ENCODE measurements at places on chromosomes 3 and 15.

GRCh38 chr3:65028024-65028423, 340.2 kb upstream of the ADAMTS9 start:
- DNase-seq: no peak

DNA sequence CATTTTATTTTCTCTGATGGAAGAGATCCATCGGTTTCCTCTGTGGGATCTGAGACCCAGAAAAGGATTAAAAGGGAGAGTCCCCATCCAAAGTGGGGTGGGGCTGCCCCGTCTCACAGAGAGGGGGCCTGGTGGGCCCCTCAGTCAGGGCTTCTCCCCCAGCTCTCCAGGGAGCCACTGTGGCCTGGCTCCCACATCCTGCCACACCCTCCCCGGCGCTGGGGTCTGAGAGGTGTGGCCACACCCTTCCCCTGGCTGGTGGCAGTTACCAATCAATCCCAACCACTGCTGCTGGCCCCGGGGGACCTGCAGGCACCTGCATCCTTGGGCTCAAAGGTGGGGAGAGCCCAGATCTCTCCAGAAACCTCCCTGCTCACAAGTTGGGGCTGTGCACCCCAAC, 161.8 kb upstream of the IQSEC1 start:
- no peak for DNase-seq

DNA sequence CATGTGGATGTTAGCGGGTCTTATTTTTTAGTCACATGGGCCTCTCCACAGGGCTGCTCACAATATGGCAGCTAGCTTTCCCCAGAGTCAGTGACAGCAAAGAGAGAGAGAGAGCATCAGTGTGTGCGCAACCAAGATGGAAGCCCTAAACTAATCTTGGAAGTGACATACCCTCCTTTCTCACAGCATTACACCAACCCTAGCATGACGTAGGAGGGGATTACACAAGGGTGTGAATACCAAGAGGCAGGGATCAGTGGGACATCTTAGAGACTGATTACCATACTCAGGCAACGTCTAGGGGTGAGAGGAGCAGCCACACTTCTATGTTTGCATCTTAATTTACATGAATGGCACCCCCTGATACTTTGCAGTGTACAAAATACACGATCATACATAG, 3.5 kb upstream of the UBE2E2 start:
- DNase-seq: no peak

GRCh38 chr15:59896663-59897074, 107.4 kb upstream of the FOXB1 start:
- no peak for DNase-seq

DNA sequence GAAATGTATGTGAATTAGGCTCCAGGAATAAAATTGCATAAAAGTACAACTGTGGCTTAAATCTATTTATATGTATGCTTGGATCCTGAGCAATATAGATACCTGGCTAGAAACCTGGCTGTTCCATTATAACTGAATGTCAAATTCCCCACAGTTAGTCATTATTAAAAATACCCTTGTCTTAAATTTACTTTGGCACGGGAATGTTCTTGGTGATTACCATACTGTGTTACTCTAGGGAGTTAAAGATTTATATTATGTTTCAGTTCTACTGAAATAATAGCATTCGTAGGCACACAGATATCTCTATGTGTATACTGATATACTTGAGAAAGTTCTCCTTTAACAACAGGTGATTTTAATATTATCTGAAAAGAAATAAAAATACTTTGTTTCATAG, 394.1 kb downstream of the PTPRG start:
- DNase-seq: no peak

GRCh38 chr15:63041974-63042876, at the start of gene TPM1:
Gene TPM1 (plus strand): TSS chr15:63042747. CDS start chr15:63042830, 83 bp downstream.
- no peak for DNase-seq

- DNase-seq: peak; percentile 13
These were observed 2.4 kb downstream of the UROC1 start for GRCh38 chr3:126515066-126515706.

DNA sequence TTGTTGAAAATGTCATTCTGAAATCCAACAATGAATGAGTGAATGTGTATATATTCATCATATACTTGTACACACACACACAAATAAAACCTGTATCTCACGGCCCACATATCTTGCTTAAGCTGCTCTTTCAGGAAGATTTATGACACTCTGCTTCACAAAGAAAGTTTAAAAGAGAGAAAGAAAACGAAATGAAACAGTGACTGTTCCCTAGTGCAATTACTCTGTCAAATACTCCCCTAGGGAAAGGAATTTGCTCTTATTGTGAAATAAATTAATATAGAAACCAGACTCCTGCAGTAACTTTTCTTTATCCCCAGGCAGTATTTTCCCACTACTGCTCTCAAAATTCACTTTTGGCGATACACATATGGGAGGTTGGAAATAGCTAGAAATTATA, 329.1 kb downstream of the VPS13C start:
- no peak for DNase-seq

DNA sequence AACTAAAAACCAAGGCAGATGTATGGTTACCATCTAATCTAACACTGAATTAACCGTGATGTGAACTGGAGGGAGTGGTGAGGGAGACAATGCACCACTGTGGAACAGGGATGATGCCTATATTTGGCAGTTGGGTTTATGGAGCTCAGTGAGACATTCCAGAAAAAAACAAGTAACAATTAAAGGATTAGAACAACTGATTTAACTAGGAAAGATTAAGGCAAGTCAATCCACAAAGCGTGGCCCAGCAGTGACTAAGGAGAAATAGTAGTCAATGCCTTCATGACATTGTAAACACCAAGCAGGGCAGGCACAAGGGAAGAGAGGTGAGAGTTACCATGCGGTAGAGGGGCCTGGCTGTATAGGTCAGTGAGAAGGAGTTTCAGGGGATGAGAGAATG, 38.1 kb downstream of the CHAC1 start:
- no peak for DNase-seq

DNA sequence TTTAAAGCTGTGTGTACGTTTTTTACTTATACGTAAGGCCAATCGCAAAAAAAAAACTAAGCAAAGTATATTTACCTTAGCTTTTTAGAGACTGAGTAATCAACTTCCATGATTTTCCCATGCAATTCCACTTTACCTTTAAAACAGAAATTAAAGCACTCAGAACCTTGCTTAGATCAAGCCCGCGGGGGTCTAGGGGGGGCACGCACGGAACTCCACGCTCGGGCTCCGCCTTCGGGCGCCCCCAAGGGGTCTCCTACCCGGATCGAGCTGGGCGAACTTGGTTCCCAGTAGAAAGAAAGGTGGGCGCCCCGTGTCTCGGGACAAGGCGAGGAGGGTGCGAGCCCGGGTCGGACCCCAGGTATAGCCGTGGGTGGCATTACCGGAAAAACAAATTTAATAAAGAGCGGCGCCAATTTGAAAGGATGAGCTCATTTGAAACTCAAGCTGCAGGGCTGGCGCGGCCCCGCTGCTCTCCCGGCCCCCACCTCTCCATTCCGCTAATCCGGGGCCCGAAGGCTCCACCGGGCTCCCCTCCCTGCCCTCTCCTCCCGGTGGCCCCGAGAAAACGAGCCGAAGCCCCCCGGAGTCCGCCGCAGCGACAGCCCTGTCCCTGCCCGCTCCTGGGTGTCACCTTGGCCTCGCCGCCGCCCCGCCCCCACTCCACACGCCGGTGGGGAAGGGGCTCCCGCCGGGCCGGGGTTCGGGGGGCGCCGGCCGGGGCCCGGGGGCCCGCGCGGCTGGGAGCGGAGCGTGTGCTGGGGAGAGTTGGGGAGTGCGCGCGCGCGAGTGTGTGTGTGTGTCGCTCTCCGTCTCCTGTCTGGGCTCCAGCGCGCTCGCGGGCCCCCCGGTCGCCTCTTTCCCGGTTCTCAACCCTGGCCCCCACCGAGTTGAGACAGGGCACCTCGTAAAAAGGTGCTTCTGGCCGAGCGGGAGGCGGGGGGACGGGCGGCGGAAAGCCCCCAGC, 1.5 kb downstream of the IGF2BP2 start:
- DNase-seq: no peak

DNA sequence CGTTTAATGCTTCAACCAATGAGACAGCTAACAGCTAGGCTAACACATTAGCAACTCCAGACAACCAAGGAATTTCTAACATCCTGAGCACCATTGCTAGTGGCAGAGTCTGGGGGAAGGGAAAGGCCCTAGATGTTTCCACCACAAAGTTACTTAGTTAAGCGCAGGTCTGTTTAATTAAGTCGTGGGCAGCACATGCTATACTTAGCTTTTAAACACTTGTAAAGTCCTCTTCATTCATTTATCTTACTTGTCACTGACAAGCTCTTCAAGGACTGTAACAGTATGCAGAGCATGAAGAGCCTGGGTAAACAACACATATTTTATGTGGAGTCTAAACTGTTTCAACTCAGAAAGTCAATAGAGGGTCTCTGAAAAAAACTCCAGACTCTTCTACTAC, 221.1 kb upstream of the WNT5A start:
- no peak for DNase-seq

- DNase-seq: peak; percentile 84
These were observed 5.8 kb upstream of the RPL29 start for GRCh38 chr3:52001443-52001974.

DNA sequence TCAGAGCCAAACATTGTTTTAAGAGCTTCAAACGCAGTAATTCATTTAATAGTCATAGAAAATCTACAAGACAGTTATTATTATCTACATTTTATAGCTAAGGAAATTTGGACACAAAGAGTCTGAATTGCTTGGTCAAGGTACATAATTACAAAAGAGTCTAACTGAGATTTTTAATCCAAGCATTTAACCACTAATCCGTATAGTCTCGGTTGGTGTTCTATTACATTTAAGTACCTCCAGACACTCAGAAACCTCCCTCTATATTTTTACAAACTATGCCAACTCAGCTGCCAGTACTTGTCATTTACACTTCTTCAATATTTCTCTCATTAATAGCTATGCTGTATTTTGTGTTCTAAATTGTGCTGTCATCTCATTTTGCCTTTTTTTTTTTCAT, 240.2 kb upstream of the PLSCR5 start:
- no peak for DNase-seq

GRCh38 chr3:125313060-125313635, 62.0 kb downstream of the ZNF148 start:
- no peak for DNase-seq

DNA sequence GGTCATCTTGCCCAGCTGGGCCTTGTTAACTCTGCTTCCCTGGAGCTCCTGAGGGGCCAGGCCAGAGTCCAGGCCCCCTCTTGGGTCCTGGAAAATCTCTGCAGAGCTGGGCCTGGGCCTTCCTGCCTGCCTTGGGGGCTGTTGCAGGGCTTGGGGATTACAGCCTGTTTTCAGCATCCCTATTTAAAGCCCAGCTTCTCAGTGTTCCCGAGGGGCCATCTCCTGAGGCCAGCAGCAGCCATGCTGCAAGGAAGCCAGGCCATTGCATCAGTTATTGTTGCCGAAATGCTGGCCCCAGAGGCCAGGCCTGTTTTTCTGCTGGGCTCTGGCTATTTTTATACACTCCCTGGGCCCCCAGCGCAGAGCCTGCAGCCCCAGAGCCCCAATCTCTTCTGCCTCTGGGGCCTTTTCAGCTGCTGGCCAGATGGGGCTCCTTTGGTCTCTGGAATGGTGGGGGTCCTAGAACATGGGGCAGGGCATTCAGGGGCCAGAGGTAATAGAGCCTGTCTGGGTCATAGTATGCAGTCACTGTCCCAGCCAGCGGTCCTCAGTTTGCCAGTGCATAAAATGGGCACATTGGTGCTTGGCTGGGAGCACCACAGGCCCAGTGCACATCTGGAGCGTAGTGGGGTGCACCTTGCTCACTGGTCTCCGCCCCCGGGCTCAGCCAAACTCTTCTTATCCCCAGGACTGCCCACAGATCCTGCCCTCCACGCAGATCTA, 28.5 kb downstream of the PLXNA1 start:
- DNase-seq: no peak

DNA sequence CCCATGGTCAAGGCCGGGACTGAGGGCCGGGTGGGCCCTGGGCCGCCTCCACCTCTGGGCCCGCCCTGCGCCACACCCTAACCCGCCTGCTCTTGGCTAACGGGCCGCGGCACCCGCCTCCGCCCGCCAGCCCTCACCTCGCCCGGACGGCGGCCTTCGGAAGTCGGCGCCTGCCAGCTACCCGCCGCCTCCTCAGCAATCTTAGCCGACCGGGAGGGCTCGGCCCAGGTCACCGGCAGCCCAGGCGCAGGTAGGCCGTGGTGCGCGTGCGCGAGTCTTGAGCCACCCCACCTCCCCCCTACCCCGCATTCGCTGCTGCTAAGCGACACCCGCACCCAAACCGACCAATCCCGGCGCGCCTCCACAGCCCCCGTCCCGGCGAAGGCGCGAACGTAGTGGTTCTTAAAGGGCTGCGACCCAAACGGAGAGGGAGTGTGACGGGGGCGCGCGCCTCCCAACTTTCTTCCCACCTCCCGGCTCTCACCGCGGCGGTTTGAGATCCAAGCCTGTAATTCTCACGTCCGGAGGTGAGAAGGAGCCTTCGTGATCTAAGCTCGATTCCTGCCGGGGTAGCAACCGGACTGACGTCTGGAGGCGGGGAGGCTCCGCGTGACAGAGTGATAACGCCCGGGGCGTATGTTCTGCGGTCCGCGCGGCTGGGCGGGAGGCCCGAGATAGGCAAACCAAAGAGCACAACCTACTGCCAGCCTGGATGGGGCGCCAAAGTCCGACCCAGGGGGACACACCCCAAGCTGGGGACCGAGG, at the start of gene SEC22C:
Gene SEC22C, minus strand, starts transcription at position 259 of the 765 bp plus-strand sequence. CDS start 12,921 bp downstream, outside the sequence.
- peak; percentile 95 for DNase-seq

- DNase-seq: no peak
These were observed 97.6 kb upstream of the STRIT1 start for GRCh38 chr3:155391104-155391503.

- no peak for DNase-seq
These were observed 26.5 kb downstream of the RTP1 start for GRCh38 chr3:187223799-187224198.

DNA sequence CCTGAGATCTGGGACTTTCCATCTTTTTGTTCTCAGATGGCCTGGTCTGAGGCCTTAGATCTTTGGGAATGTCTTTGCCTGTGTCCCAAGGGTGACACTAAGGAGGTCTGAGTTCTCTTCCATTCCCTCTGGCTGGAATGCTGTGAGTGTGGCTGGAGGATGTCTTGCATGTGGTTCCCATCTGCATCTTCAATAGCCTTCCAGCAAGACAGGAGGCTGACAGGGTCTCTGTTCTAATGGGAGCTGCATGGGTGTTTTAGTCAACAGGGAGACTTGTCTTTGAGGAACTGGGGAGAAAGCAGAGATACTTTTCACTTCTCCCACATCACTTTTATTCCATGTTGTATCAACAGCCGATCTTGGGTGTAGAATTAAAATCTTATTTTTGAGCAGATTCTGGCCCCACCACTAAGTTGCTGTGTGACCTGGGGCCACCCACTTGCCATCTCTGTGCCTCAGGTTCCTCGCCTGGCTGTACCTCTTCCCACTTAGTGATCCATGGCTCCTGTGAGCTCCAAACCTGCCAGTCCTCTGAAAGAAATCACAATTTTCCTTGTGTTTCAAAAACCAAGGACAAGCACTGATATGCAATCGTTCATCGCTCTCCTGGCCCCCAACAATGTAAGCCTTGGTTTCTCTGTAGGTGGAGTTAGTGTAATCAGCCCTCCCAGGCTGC, 75.2 kb downstream of the LSM3 start:
- DNase-seq: no peak

DNA sequence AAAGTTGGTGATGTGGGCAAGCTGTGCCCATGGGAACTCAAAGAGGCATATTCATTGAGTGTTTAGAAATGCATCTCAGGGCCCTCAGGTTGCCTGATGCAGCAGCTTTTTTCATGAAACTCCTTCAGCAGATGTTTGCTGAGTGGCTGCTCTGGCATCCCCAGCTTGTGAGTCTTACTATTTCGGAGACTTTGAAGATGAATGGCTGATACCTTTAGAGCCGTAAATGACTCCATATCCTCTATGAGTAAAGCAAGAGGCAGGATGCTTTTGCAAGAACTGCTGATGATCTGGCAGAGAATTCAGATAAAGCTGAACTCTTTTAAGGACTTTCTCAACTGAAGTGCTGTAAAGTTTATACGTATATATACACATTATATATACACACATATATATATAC, 384.3 kb downstream of the CACNA2D3 start:
- DNase-seq: no peak

Measured in CD4-positive, alpha-beta T cell treated with Interleukin-15 for 1 hour (primary cell).